ENCODE measurements at places on chromosomes 12 and 14. TPM values are rescaled to one million over a fixed set of nuclear protein-coding genes. Genes with fewer than 3 reads are reported as not detected.

Gene SAMD15
- total RNA-seq = 0.86 TPM

Gene MYL2
- not detected for total RNA-seq

Gene GLIPR1L1
- total RNA-seq = not detected

Gene DPF3
- 2.1 TPM for total RNA-seq

Gene TC2N
- total RNA-seq = 12.6 TPM

Gene CCDC184
- total RNA-seq = not detected

Gene PPP1R36
- 0.47 TPM for total RNA-seq

Gene STXBP6
- total RNA-seq = not detected

Gene CEP290
- total RNA-seq = 22.3 TPM

Gene RIMBP2
- total RNA-seq = not detected

Gene SLC39A2
- total RNA-seq = not detected

Gene SLCO1A2
- total RNA-seq = not detected

Gene TOGARAM1
- total RNA-seq = 12.0 TPM

Gene AHNAK2
- 286 TPM for total RNA-seq

Gene C1QL4
- 0.20 TPM for total RNA-seq

Gene ADIPOR2
- 58.5 TPM for total RNA-seq

Gene MMP14
- total RNA-seq = 78.6 TPM

Gene EXOC3L4
- total RNA-seq = not detected

Gene LRFN5
- not detected for total RNA-seq

Gene ATF7
- 40.8 TPM for total RNA-seq

Gene ACSS3
- total RNA-seq = not detected

Gene AQP6
- not detected for total RNA-seq

Gene NAV3
- total RNA-seq = 7.1 TPM

Gene MYO1H
- total RNA-seq = not detected

Gene BIN2
- total RNA-seq = not detected

Gene CYP27B1
- total RNA-seq = 27.5 TPM

Gene SERPINA5
- total RNA-seq = not detected

Gene GNB3
- total RNA-seq = 0.47 TPM

Gene C12orf56
- not detected for total RNA-seq

Gene AQP2
- not detected for total RNA-seq

Gene CDK17
- 50.9 TPM for total RNA-seq

Gene KRT6C
- total RNA-seq = 0.19 TPM

Gene PRH2
- not detected for total RNA-seq

Gene NEUROD4
- not detected for total RNA-seq

Gene NOVA1
- not detected for total RNA-seq

Gene ANO2
- not detected for total RNA-seq

Gene EML5
- total RNA-seq = 0.54 TPM

Gene MCRS1
- total RNA-seq = 58.7 TPM

Gene IL23A
- total RNA-seq = 0.61 TPM

Gene TROAP
- total RNA-seq = 41.9 TPM

Gene CD4
- not detected for total RNA-seq

Gene TAS2R7
- total RNA-seq = not detected

Gene CAND1
- total RNA-seq = 149 TPM

Gene TRIP11
- 65.8 TPM for total RNA-seq

Gene KRT77
- total RNA-seq = not detected

Gene MIP
- total RNA-seq = not detected

Gene SLC6A15
- total RNA-seq = 96.3 TPM

Gene DEGS2
- total RNA-seq = 0.07 TPM

Measured in MCF 10A (cell line).